ENCODE measurements at places on chromosomes 11 and 22. TPM values are rescaled to one million over a fixed set of nuclear protein-coding genes. Genes with fewer than 3 reads are reported as not detected.

KRTAP5-8 gene
- not detected for total RNA-seq

TEAD1 gene
- total RNA-seq = 54.4 TPM

PRR5L gene
- total RNA-seq = 122 TPM

INSC gene
- 0.23 TPM for total RNA-seq

GRCh38 chr22:42978453-42979103 lies 36.4 kb downstream of the PACSIN2 start:
- no peak for DNase-seq

DNA sequence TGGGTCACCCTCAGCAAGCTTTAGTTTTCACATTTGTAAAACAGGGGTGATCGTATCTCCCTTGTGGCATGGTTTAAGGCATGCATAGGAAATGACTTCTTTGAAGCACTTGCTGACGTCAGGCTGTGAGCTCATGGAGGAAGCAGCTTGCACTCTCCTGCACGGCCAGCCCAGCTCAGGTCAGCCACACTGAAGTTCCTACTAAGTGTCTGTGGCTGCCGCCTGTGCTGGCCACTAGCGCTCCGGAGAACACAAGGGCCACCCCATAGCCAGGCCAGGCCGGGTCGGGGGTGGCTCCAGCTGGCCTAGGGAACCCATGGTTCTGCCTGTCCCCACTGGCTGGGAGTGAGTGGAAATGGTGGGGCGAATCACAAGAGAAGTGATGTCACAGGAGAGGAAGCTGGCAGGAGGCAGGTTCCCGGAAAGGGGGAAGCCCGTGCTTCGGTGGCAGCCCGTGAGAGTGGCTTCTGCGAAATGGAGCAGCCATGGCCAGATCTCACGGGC lies 28.2 kb downstream of the KCTD17 start:
- no peak for DNase-seq

- no peak for DNase-seq
Measured at GRCh38 chr11:120239713-120240640, at the start of gene POU2F3. POU2F3 (plus strand) TSS chr11:120240140; CDS start chr11:120240344, 204 bp downstream.

- DNase-seq = no peak
Measured at GRCh38 chr11:84408946-84409411, 1122.8 kb upstream of the CCDC90B start.

- DNase-seq = no peak
Measured at GRCh38 chr11:6205366-6205765, at the start of gene C11orf42. C11orf42 (plus strand) TSS chr11:6205557; CDS start chr11:6205616, 59 bp downstream.

- DNase-seq = peak; percentile 71
Measured at GRCh38 chr11:45102810-45103621, 43.4 kb upstream of the PRDM11 start.

GRCh38 chr11:73274722-73275380 lies 2.7 kb downstream of the P2RY6 start:
- no peak for DNase-seq

- DNase-seq = no peak
Measured at GRCh38 chr22:24994070-24994763, 41.7 kb downstream of the KIAA1671 start.

DNA sequence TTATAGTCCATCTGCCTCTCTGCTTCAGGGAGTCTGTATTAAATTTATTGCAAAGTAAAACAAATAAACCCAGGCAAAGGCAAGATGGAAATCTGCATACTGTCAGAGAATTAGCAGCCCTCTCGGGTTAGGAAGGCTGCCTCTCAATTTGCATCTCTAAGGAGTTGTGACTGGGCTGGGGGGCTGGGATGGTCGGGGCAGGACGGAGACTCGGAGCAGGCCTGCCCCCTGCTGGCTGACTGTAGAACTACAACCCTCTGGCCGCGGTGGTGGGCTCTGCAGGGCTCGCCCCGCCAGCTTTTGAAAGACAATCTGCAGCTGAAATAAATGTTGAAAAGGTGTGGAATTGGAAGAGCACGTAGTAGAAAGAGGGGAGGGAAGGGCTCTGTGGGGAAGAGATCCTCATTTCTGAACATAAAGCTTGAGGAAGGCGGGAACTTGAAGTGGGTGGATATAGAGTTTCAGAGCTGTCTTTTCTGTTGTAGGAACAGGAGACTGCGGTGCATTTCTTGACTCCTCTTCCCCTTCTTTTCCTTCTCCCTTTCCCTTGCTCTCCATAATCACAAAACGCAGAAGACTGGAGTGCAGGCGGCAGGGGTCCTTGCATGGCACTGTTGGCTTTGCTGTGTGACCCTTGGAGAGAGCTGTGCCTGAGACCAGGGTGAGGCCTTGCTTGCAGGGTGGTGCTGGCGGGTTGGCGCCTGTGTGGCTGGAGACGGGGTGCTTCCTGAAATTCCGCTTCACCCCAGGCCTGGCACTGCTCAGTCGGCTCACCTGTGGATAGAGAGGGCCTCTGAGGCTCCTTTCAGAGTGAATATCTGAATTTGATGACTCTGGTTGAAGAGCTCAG lies 22.6 kb upstream of the PKNOX2 start:
- peak; percentile 84 for DNase-seq

DNA sequence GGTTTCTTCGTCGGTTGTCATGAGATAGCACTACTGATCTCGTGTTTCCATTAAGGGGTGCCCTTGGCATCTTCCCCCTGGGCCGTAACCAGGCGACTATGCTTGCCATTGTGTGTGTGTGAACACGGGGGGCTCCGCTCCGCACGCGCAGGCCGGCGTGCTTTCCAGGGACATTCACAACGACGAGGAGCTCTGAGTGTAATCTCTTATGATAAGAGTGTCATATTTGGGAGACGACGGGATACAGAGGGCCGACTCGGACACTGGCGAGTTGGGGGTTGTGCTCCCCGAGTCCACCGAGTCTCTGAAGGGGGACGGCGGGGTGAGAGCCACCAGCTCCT lies 170.9 kb upstream of the CTSC start:
- peak; percentile 13 for DNase-seq

DNA sequence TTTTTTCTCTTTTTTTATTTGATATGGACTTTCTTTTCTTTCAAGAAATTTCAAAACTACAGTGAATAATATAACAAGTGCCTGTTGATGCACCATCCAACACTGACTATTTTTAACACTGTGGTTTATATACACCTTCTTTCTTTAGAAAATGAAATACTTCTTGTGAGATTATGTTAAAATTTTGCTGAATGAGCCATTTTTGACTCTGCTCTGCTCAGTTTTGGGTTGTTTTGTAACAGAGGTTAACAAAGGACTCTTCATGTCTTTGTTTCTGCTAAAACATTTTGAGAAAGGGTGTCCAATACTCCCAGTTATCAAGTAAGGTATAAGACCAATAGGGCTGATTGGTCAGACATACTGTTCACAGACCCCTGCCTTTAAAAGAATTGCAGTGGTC lies 44.0 kb upstream of the TENM4 start:
- no peak for DNase-seq
